OCI-M1 (cell line): ENCODE measurements at places on chromosomes 5 and 9.

GRCh38 chr9:77598991-77599390, 49.1 kb downstream of the GNA14 start:
- no peak for DNase-seq

DNA sequence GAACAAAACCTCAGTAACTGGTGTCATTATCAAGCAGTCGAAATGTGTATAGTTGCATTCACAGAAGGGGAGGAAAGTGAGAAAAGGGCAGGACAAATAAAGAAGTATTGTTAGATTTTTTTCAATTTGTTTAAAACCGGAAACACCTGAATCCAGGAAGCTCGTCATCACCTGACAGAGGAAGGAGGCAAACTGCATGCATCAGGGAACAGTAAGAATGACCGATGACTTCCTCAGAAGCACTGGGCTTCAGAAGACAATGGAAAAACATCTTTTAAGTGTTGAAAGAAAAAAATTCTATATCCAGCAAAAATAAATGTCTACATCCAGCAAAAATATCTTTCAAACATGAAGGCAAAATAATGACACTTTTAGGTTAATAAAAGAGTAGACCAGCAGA, 29.5 kb downstream of the PLEKHG4B start:
- no peak for DNase-seq

- no peak for DNase-seq
Measured at GRCh38 chr9:133235549-133236222, 26.6 kb upstream of the OBP2B start.

DNA sequence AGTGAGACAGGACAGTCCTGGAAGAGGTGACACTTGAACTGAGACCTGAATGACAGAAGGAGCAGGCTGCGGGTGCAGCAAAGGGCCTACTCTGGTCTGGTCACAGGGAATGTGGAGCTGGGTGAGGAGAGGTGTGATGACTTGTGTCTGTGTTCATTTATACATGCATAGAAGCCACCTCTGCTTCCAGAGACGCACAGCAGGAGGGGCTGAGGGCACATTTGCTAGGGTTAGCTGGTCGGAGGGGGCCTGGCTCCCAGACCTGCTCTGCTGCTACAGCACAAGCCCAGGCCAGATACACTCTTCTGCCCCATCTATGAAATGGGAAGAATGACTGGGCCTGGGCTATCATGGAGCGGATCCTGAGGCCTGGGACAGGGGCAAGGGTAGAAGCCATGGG, 15.6 kb downstream of the UNC5A start:
- DNase-seq = no peak

DNA sequence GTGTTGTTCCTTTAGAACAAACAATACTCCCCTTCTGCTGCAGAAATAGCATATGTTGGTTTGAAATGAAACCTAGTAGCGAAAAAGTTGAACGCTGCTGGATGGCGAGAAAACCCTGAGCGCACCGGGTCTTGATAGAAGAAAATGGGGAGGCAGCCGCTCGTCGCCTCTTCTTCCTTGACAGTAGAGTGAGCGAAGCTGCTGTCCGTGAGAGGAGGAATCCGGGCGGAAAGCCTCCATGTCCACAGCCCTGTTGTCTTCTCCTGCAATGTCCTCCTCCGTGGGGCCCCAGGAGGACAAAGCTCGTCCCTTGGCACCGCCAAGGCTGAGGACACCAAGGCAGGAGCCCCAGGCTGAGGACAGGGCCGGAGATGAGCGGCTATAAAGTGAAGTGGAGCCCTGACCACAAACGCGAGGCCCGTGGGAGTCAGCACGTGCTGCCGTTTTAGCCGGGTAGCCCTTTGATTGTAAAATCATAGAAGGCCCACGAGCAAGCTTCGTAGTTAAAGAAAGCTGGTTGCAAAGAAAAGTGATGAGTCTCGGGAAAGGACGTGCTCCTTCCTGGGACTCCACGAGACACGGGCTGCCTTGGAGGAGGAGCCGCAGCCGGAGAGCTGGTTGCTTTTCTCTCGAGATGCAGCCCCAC, 35.6 kb downstream of the MRPL36 start:
- no peak for DNase-seq

DNA sequence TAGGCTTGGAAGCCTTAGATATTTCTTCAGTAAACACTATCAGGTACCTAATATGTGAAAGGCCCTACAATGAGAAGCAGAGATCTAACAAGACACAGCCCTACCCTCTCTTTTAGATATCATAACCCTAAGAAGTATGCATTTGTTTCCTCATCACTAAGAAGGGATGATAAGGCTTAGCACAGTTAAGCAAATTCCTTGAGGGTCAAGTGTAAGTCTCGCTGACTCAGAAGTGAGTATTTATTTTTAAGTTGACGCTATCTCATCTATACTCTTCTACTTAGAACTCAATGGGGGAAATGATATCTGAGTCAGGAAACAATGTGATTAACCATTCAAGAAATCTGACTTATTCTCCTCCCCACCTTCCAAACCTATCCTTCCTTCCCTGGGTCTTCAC, 149.7 kb downstream of the ESM1 start:
- DNase-seq = no peak

GRCh38 chr9:104872656-104873488, 55.1 kb downstream of the ABCA1 start:
- no peak for DNase-seq

- DNase-seq = peak; percentile 67
Measured at GRCh38 chr9:37840560-37841194, 40.1 kb downstream of the DCAF10 start.
